Sigmoid colon (tissue), 7 donors: ENCODE measurements at places on chromosomes 4 and X.

DNA sequence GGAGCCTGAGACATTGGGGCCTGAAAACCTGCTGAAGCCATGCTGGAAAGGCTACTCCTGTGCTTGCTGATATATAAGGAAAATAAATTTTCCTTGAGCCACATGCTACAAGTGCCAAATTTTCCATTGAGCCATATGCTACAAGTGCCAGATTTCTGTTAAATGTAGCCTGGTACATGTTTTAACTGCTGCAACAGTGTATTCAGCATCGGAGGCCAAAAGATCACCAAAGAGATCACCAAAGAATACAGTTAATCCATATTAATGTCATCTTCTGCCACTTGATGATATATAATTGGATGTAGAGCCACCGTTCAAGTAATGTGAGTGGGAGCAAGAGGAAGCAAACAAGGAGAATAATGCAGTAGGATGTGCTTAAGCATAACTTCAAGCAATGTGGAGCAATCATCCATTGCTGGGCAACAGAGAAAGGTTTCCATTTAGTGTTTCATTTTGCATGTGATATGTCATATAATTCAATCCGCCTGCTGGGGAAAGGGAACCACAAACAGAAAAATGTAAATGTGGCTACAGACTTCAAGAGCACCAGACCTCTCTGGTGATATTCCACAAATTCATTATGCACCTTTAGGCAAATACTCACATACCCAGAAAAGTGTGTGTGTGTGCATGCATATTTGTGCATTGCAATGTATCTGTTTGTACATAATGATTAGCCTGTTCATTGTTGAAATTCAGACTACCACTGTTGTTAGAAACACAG lies 295.9 kb downstream of the KCNIP4 start:
- no peak for DNase-seq

- no peak for DNase-seq
Observed at GRCh38 chr4:1998296-1998695, 10.5 kb downstream of the NELFA start.

GRCh38 chr4:36665985-36666527 lies 384.6 kb downstream of the DTHD1 start:
- DNase-seq: no peak

DNA sequence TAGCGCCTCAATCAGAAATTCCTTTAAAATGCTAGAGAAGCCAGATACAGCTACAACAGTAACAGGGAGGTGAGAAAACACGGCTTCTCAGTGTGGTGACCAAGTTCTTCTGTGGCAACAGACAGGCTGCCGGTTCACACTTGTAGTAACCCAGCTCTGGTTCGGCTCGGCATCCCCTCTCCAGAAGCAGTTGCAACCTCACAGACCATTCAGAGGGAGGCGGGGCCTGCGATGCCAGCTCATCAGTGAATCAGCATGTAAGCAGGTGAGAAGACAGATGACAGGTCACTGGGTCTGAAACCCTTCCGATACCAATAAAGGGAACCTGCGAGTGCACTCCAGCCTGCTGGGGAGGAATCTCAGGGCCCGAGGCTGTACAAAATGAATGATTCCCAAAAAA lies 251.0 kb downstream of the KCNIP4 start:
- peak; percentile 64 for DNase-seq

DNA sequence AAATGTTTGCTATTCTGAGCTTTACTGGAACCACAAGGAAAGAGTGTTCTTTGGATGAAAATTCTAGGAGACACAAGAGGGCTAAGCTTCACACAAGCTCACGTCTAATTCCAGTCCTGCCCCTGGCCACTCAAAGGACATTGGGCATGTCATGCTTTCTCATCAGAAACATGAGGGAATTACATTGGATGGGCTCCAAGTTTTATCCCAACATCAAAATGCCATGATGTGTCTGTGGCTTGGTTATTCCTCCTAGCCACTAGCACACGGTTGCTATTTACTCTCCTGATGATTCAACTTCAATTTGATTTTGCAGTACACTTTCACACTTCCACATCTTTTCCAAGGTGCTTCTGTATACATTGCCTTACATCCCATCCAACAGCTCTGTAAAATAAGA lies 149.6 kb upstream of the FAM9B start:
- no peak for DNase-seq
